ENCODE measurements at places on chromosomes 7 and 10.
A peak's percentile ranks its signal among the peaks of the same experiment; 100 is the strongest.

- DNase-seq = no peak
Measured at GRCh38 chr7:48280100-48280499, 108.8 kb downstream of the ABCA13 start.

DNA sequence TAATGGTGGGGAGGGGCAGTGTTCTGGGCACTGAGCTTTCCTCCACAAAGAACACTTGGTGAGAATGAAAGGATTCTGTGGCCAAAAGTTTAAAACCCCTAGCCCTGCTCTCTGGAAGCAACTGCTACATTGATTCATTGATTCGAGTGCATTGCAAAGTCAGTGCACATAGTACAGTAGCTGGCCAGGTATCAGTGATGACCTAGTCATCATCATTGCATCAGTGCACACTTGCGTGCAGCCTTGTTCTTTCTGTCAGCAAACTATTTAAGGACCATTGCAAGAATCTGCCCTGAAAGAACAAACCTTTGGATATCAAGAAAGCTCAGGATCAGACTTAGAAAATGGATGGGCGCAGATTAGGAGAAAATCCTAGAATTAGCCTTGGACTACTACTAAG lies 47.4 kb downstream of the CUL1 start:
- no peak for DNase-seq

GRCh38 chr7:75989500-75990388 lies 4.7 kb downstream of the TMEM120A start:
- no peak for DNase-seq

DNA sequence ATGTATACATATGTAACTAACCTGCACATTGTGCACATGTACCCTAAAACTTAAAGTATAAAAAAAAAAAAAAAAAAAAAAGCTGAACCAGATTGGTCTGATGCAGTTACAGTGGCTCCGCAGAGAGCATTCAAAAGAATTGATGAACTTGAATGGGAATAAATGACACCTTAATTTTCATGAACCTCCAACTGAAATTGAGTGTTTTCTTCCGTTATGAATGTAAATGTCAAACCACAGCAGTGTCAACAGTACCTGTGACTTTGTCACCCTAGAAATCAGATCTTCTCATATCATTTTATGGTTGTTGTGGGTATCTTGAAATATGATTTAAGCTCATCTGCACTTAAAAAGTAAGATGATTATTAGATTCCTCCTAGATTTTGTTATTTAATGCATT lies 32.7 kb upstream of the SRGN start:
- no peak for DNase-seq

DNA sequence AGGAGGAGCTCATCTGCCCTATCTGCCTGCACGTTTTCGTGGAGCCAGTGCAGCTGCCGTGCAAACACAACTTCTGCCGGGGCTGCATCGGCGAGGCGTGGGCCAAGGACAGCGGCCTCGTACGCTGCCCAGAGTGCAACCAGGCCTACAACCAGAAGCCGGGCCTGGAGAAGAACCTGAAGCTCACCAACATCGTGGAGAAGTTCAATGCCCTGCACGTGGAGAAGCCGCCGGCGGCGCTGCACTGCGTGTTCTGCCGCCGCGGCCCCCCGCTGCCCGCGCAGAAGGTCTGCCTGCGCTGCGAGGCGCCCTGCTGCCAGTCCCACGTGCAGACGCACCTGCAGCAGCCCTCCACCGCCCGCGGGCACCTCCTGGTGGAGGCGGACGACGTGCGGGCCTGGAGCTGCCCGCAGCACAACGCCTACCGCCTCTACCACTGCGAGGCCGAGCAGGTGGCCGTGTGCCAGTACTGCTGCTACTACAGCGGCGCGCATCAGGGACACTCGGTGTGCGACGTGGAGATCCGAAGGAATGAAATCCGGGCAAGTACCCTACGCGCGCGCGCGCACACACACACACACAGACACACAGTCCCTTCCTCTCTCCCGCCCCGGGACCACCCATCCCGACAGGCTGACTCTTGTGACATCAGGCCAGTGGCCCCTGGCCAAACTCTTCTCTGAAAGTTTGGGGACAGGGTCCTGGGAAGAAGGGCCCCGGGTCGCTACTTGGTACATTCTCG lies 538 bp downstream of the TRIM8 start:
- DNase-seq = peak; percentile 80

DNA sequence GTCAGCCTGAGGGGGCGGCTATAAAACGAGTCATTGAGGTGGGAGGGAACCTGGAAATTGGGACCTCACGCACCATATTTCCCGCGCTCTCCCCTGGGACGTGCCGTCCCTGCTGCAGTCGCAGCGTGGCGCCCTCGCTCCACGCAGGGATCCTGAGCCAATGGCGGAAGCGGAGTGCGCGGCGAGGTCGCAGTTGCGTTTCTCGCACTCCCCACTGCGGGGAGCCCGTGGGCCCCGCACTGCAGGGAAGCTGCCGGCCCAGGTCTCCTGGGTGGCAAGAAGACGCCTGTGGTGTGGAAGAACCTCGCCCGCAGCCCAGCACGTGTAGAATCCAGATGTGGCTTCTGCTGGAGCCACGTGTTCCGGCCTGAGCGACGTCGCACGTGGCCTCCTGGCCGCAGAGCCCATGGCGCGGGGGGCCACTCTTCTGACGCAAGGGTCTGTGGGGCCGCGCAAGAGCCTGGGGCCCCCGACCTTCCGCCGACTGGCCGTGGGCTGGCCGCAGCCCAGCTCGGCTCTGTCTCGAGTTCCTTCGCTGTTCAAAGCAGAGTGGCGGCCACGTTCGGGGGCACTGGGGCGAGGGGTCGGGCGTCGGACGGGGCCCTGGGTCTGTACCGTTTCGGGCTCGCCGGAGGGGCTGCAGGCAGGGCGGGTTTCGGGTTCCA lies 26.4 kb downstream of the HIF1AN start:
- peak; percentile 81 for DNase-seq

DNA sequence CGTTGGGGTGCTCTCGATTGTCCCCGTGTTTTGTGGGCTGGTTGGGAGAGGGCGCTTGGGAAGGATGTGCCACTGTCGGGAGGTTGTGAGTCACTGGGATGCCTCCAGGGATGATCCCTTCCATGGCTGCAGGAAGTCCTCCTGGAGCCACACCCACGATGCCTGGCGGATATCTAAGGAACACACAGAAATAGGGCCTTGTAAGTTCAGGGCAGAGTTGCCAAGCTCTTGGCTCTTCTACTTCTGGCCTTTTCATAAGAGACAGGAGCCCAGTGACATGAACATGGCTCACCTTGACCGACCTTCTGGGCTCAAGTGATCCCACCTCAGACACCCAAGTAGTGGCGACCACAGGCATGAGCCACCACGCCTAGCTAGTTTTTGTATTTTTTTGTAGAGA lies 47.6 kb downstream of the ZRANB1 start:
- DNase-seq = no peak

DNA sequence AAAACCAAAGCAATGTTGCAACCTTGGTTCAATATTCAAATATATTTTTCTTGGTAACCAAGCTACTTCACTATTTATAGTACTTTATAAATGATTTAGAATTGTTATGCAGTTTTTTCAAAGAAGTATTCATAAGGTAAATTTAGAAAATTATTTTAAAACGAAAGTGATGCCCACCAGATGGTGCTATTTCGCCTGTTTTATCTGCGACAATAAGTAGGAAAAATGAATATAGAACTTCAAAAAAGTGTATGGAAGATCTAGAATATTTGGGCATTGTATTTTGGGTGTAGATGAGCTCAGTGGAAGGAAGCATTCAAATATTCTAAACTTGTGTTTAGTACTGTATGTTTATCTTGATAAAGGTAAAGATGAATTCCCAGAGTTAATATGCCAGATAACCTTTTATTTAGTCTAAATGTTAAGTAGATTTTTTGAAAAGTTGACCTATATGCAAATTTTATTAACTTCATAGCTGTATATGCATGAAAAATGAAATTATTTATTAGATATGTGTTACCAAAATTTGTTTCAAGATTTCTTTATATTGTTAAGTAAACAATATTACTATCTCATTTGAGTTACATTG lies 93.2 kb downstream of the ADK start:
- DNase-seq = peak; percentile 42

DNA sequence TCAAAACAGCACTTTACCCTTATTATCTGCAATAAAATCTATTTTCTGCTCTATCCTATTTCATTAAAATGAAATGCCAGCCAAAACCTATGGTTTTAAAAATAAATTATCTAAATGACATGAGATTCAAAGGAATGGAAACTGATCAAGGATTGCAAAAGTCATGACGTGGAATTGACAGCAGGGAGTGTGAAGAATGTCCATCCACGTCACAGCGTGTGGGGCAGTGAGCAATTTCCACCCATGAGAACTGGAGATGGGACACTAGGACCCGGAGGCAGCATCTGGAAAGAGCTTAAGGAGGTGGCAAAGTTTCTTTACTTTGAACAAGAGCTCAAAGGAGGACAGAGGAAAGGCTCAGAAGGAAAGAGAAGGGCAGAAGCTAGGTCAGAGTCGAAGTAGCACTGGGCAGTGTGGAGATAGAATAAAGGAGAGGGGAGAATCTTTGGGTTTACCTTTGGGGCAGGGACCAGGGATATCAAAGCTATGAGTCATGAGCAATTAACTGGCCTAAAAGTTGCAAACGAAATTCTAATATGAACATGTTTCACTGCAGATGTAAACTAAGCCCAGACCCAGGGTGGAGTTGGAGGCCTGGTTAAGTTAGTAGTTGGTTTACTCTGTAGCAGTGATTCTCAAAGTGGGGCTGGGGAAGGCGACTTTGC lies 24.9 kb upstream of the STK17A start:
- DNase-seq = no peak

GRCh38 chr7:107744345-107744750 lies 406 bp downstream of the CBLL1 start:
- DNase-seq = no peak

GRCh38 chr10:94146313-94146712 lies 152.6 kb downstream of the PLCE1 start:
- DNase-seq = no peak

DNA sequence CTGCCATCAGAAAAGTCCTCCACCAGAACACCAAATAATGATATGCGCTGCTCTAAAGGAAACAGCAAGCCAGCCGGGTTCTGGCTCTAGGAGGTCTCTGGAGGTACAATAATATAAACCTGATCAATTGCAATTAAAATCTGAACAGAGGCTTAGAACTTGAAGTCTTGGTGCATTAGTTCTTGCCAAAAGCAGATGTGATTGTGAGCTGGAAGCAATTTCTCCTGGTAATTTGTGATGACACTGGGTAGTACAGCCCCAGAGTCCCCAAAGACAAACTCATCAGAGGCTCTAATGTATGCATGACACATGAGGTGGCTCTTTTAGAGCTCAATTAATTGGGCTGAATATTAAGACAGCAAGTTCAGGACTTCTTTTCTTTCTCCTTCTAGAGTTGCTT lies 3.3 kb downstream of the ETV1 start:
- no peak for DNase-seq

- DNase-seq = no peak
Measured at GRCh38 chr7:90678986-90679385, 82.9 kb downstream of the CDK14 start.

- peak; percentile 16 for DNase-seq
Measured at GRCh38 chr7:152894295-152895170, 135.0 kb downstream of the ACTR3B start.

DNA sequence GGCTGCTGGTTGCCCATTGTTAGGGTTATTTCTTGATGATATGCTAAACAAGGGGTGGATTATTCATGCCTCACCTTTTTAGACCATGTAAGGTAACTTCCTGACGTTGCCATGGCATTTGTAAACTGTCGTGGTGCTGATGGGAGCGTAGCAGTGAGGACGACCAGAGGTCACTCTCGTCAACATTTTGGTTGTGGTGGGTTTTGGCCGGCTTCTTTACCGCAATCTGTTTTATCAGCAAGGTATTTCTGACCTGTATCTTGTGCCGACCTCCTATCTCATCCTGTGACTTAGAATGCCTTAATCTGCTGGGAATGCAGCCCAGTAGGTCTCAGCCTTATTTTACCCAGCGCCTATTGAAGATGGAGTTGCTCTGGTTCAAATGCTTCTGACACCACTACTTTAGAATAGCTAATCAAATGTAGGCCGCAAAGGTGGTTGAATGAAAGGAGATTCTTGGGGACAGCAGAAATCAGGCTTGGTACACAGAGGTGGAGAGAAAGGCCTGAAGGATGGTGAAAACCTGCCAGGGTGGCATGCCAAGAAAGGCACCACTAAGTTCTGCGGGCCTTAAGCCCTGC lies 17.9 kb upstream of the SMO start:
- DNase-seq = no peak

- DNase-seq = no peak
Measured at GRCh38 chr10:21753497-21754270, 219.7 kb downstream of the MLLT10 start.

DNA sequence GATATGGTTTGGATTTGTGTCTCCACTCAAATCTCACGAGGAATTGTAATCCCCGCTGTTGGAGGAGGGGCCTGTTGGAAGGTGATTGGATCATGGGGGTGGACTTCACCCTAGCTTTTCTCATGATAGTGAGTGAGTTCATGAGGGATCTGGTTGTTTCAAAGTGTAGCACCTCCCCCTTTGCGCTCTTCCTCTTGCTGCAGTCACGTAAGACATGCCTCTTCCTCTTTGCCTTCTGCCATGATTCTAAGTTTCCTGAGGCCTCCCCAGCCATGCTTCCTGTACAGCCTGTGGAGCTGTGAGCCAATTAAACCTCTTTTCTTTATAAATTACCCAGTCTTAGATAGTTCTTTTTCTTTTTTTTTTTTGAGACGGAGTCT lies 17.1 kb downstream of the CDNF start:
- DNase-seq = no peak

DNA sequence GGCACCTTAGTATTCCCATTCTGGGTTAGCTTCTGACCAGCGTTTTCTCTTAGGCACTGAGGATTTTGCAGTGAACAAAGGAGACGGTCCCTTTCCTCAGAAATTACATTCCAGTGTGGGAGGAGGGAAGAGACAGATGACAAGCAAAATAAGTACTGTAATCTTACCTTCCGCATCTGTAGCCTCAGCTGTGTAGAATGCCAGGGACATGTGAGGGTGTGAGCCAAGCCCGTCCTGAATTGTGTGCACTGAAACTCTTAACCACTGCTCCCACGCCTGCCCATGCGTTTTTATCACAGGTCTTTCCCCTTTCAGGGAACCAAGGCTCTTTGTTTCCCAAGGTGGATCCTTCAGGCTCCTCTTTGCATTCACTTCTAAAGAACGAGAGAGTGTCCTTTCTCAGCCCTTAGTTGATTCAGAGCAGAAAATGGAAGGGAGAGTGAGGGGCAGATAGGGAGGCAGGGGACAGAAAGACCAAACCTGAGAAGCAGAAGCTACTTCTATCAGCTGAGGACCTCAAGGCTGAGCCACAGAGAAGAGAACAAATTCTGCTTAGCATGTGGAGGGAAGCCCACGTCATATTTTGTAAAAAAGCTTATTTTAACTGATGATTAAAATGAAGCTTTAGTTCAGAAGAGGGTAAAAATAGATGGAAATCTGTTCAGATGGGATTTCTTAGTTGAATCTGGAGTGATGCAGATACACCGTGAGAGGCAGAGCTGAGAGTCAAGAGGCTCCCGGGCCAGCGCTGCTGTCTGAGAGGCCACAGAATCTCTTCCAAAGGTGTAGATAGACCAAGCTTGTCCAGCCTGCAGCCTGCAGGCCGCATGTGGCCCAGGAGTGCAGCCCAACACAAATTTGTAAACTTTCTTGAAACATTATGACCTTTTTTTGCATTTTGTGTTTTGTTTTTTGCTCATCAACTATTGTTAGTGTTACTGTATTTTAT lies 122.5 kb downstream of the CCNY start:
- DNase-seq = no peak

GRCh38 chr10:7537126-7537525 lies 126.3 kb upstream of the SFMBT2 start:
- DNase-seq = no peak

All from activated CD4-positive, alpha-beta T cell treated with anti-CD3 and anti-CD28 coated beads, Interleukin-2, amount 10 ng/mL, durations not matched to agents 7 days and 5 days (primary cell).